Spinal cord (tissue), 10 donors: ENCODE measurements at places on chromosomes 3 and 15. TPM values are rescaled to one million over a fixed set of nuclear protein-coding genes. Genes with fewer than 3 reads are reported as not detected.

DNA sequence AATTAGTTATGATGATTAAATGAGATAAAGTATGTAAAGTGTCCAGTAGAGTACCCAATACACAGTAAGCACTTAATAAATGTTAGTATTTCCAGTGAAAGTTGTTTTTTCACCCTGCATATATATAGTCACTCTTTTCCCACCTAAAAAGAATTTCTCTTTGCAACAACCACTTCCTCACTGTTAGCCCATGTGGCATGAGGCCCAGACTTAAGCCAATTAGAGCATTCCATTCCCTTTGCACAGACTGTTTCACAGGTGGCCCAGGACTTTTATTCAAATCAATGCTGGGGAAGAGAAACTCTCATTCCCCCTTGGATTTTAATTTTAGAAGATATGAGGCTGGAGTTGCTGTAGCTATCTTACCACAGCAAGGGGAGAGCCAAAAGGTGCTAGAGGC, 3.7 kb downstream of the IFT80 start:
- H3K27ac ChIP-seq, result no peak overlapping the region
- H3K36me3 ChIP-seq, result no peaks in the 10 kb centered on the region
- H3K27me3 ChIP-seq, result no peaks in the 10 kb centered on the region
- DNase-seq, result no peak

DNA sequence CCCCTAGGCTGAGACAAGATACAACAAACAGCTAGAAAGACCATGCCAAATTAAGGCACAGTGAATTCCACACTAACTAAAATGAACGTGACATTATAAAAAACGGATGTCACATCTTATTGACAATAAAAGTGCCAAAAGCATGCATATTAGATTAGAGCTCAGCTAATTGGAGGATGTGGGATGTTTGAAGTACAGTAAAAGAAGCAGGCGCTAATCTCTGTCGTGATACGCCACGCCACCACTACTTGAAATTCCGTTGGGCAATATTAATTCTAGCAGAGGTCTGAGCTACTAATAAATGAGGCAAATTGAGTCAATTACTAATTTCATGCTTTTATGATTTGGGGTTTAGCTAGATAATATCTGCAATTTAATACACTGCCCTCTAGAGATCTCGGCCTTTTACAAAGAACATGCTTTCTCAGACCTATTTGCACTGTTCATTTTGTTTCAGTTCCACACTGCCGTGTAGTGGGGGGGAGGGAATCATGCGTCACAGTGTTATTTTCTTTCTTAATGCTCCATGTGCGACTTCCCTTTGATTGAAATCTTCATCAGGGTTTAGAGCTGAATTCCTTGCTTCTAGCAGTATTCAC, 52.9 kb upstream of the ROBO2 start:
- no peak overlapping the region for H3K27ac ChIP-seq
- H3K36me3 ChIP-seq, result no peaks in the 10 kb centered on the region
- no peak overlapping the region for H3K4me3 ChIP-seq
- H3K4me1 ChIP-seq, result no peaks in the 10 kb centered on the region
- peak; percentile 19 for DNase-seq

Gene HIGD1A
- 200 TPM for total RNA-seq

Gene CDHR4
- 0.10 TPM for total RNA-seq

Gene GOLGA8G
- not detected for total RNA-seq

Gene SNRK
- total RNA-seq, result 79.2 TPM

Gene SHF
- 15.2 TPM for total RNA-seq

DNA sequence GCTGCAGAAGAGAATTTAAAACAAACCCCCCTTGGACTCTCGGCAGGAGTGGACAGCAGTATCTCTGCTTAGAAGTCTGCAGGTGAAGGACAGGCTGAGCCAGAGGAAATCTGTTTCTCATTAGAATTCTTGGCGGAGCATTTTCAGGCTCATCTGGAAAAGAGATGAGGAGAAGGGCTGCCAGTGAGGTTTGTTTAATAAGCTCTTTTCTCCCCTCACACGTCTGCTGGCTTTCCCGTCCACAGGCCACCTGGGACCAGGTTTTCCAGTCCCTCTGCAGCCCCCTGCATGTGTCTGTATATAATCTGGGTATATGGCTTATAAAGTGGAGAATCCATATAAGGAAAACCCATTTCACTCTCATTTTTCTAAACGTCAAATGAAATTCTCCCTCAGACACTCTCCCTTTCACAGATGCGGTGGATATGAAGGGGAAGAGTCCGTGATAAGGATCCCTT, 155.4 kb upstream of the TPM1 start:
- no peaks in the 10 kb centered on the region for H3K36me3 ChIP-seq
- no peak overlapping the region for H3K27ac ChIP-seq
- H3K4me1 ChIP-seq, result peaks cover 11% of the 10 kb centered on the region
- DNase-seq, result peak; percentile 67
- no peaks in the 10 kb centered on the region for H3K27me3 ChIP-seq
- no peak overlapping the region for H3K4me3 ChIP-seq

DNA sequence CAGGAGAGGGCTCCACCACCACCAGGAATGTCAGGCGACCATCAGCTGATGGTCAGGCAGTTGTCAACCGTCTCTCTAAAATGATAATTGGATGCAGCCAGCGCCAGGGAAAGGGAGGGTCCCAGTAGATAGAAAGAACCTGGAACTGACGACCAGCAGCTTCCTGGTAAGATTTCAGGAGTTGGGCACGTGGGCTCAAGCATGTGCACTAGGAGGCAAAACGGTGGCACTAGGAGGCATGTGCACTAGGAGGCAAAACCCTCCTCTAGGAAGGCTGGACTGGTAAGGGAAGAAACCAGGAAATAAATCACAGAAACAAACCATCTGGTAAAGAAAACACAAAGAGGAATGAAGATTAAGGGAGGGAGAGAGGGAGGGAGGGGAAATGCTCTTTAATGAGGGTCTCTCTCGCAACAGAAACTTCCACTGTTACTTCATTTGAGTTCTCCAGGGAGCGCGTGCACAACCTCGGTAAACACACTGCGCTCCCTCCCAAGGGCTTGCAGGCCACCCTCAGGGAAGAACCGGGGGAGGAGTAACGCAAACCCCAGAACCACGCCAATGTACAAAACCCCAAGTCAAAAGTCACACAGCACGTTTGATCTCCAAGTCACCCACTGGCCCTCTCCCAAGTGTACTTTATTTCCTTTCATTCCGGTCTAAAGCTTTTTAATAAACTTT, 116.7 kb downstream of the XXYLT1 start:
- no peaks in the 10 kb centered on the region for H3K27me3 ChIP-seq
- peak overlapping the region; percentile 86 for H3K27ac ChIP-seq
- peaks cover 5% of the 10 kb centered on the region for H3K36me3 ChIP-seq
- H3K4me1 ChIP-seq, result peaks cover 64% of the 10 kb centered on the region
- H3K4me3 ChIP-seq, result no peak overlapping the region

Gene SPTBN5
- 0.69 TPM for total RNA-seq

Gene PRTG
- total RNA-seq, result 11.9 TPM

DNA sequence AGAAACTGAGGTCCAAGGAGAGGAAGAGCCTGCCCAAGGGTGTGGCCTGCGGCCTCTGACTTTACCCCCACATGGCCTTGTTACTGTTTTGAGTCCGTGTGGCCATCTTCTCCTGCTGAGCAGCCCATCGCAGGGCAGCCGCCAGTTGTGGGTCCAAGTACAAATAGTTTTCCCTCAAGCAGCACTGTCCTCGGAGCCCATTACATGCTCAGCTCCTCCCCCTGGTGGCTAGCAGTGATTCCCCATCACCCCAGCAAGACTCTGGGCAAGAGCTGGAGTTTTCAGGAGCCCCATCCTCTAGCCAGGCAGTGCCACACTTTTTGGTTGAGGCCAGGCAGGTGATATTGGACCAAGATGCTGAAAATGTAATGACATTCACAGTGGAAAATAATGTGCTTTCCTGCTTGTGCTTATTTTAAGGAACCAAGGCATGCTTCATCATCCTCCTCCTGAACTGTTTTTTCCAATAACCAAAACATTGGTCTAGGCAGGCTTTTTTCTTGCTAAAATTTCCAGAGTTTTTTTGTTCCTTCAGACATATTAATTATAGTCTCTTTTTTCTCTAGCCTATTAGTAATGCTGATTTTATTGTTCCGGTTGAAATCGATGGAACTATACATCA, 23.2 kb upstream of the VILL start:
- no peak overlapping the region for H3K4me3 ChIP-seq
- H3K27ac ChIP-seq, result no peak overlapping the region
- peak; percentile 69 for DNase-seq
- H3K4me1 ChIP-seq, result peaks cover 33% of the 10 kb centered on the region
- peaks cover 8% of the 10 kb centered on the region for H3K36me3 ChIP-seq
- no peaks in the 10 kb centered on the region for H3K27me3 ChIP-seq
